ENCODE measurements at places on chromosomes 16 and 17.

DNA sequence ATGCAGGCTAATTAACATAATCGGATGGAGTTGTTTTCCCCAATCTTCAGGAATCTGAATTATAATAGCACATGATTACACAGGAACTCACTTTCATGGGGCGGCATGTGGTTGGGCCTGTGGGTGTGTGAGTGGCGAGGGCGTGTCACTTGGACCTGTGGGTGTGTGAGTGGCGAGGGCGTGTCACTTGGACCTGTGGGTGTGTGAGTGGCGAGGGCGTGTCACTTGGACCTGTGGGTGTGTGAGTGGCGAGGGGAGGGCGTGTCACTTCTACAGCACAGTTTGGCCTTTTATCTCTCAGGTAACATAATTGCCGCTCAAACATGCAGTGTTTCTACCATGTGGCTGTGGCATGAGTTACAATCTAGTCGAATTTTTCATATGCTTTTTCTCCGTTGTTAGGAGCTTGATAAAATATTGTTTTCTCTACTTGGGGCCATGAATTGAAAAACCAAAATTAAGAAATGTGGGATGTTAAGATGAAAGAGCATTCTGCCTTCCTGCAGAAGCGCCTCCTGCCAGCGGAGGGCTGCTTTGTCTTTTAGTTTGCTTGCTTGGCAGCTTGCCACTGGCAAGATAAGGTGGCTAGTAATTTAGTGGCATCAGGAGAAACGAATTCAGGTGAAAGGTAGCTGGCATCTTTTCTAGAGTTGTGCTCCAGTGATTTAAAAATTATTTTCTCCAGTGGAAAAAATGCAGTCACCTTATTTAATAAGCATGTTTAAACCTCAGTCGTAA lies 36.2 kb downstream of the USP10 start:
- H3K27ac ChIP-seq, result no peak overlapping the region
- DNase-seq, result no peak
- H3K27me3 ChIP-seq, result no peaks in the 10 kb centered on the region
- no peak overlapping the region for H3K4me3 ChIP-seq
- no peaks in the 10 kb centered on the region for H3K36me3 ChIP-seq

- H3K27ac ChIP-seq, result peak overlapping the region; percentile 80
- H3K4me1 ChIP-seq, result peaks cover 19% of the 10 kb centered on the region
- peak overlapping the region; percentile 46 for H3K4me3 ChIP-seq
- H3K36me3 ChIP-seq, result peaks cover 7% of the 10 kb centered on the region
Observed at GRCh38 chr16:3536271-3536731, 35.5 kb downstream of the CLUAP1 start.

DNA sequence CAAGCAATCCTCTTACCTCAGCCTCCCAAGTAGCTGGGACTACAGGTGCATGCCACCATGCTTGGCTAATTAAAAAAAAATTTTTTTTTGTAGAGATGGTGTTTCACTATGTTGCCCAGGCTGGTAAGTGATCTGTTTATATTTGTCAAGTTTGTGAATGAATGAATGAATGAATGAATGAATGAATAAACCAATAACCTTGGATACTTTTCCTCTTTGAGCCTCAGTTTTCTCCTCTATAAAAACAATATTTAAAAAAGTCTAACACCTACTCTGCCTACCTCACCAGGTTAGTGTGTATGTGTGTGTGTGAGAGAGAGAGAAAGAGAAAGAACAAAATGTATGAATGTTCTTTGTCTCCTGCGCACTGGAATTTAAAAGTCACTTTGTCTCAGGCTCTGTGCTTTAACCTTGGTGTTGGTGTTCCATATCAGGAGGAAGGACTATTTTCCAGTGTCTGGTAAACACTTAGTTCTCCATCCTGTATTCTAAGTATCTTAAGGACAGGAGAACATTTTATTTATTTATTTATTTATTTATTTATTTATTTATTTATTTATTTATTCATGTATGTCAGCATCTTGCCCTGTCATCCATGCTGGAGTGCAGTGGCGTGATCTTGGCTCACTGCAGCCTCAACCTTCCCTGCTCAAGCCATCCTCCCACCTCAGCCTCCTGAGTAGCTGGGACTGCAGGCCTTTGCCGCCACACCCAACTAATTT lies 27.1 kb downstream of the CHD9 start:
- H3K27me3 ChIP-seq, result no peaks in the 10 kb centered on the region
- H3K4me1 ChIP-seq, result peaks cover 49% of the 10 kb centered on the region
- H3K36me3 ChIP-seq, result no peaks in the 10 kb centered on the region
- no peak for DNase-seq
- no peak overlapping the region for H3K4me3 ChIP-seq

GRCh38 chr17:55272711-55273578 lies 8.2 kb downstream of the HLF start:
- H3K4me1 ChIP-seq, result peaks cover 91% of the 10 kb centered on the region
- H3K4me3 ChIP-seq, result peak overlapping the region; percentile 36

DNA sequence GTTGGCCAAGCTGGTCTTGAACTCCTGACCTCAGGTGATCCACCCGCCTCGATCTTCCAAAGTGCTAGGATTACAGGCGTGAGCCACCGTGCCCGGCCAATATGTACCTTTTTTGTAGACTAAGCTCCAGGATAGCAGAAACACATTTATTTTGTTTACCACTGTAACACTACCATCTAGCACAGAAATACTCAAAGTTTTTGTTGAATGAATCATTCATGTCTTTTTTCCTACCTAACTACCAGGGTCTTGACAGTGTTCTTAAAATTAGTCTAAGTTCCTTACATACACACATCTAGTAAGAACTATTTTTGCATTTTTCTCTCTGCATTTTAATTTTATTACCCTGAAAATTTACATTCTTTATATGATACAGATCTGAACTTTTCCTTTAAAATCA lies 44.4 kb downstream of the AKAP10 start:
- no peak for DNase-seq
- no peaks in the 10 kb centered on the region for H3K27me3 ChIP-seq
- no peaks in the 10 kb centered on the region for H3K4me1 ChIP-seq
- no peak overlapping the region for H3K4me3 ChIP-seq

GRCh38 chr16:2428051-2428783 lies 1.0 kb upstream of the CCNF start:
- H3K27ac ChIP-seq, result peak overlapping the region; percentile 65
- no peaks in the 10 kb centered on the region for H3K27me3 ChIP-seq
- no peak for DNase-seq
- H3K4me3 ChIP-seq, result peak overlapping the region; percentile 90
- H3K4me1 ChIP-seq, result peaks cover 16% of the 10 kb centered on the region

DNA sequence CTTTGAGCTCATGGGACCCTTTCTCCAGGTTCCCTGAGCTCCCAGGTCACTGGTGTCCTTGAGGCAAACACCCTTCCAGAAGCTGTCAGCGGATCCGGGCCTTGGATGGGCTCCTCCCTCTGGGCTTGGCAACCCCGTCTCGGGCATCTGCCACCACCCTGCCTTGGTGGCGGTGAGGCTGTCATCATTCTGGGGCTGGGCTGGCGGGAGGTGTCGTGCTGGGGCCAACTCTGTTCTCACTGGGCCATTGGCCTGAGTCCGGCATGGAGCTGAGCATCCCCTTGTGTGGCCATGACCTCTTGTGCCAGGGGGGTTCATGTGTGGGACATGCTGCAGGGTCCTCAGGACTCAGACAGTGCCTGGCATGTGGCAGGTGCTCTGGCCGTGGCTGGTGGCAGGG lies 197.6 kb downstream of the LAT start:
- no peaks in the 10 kb centered on the region for H3K36me3 ChIP-seq
- H3K27me3 ChIP-seq, result no peaks in the 10 kb centered on the region
- H3K4me1 ChIP-seq, result peaks cover 4% of the 10 kb centered on the region
- no peak overlapping the region for H3K4me3 ChIP-seq
- DNase-seq, result no peak
- no peak overlapping the region for H3K27ac ChIP-seq

DNA sequence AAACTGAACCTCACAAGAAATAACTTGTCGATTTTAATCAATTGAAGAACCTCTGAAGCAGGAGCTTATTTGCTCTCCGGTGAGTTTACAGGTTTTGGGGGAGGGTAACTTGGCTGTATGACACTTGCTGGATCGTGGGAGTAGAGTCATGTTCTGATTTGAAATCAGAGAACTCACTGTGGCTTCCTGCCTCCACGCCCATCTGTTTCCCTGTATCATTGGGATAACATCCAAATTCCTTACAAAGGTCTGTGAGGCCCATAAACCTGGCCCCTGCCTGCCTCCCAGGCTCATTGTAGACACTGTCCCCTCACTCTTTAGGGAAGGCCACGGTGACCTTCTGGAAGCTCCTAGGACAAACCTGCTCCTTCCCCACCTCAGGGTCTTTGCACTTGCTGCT lies 48.3 kb downstream of the C17orf67 start:
- DNase-seq, result no peak
- H3K4me1 ChIP-seq, result no peaks in the 10 kb centered on the region
- H3K27me3 ChIP-seq, result no peaks in the 10 kb centered on the region
- H3K4me3 ChIP-seq, result no peak overlapping the region

- H3K27ac ChIP-seq, result no peak overlapping the region
- no peaks in the 10 kb centered on the region for H3K36me3 ChIP-seq
- peaks cover 8% of the 10 kb centered on the region for H3K4me1 ChIP-seq
- no peak for DNase-seq
Observed at GRCh38 chr17:77569846-77570564, 388.5 kb upstream of the TNRC6C start.

DNA sequence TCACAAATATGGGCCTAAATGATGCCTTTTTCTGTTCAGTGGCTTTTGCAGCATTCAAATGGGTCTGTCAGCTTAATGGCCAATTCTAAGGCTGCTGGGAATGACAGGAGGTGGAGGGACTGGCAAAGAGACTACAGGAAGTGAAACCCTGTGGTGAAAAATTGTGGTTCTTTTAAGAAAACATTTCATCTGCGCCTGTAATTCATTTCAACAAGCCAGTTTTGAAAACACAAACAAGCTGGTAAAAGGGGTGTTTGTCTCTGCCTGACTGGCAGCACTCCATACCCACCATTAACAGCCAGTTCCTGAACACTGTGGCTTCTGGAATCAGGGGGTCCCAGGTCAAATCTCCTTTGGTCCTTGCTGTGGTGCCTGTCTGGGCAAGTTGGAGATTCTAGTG lies 3.6 kb upstream of the KDM8 start:
- H3K36me3 ChIP-seq, result no peaks in the 10 kb centered on the region
- no peaks in the 10 kb centered on the region for H3K27me3 ChIP-seq
- no peak for DNase-seq

DNA sequence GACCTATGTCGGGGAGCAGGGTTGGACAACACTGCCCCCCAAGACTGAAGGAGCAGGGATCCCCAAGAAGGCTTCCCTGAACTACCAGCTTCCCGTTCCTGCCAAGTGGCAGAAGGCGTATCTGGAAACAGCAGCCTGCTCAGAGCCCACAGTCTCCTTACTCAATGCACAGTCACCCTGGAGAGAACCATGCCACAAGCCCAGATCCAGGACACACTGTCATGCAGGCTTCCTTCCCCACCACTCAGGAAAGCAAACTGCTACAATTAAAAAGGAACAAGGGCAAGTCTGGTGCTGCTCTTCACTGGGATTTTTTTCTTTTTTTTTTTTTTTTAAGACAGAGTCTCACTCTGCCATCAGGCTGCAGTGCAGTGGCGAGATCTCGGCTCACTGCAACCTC lies 8.2 kb downstream of the WDR45B start:
- no peaks in the 10 kb centered on the region for H3K4me1 ChIP-seq
- H3K4me3 ChIP-seq, result no peak overlapping the region
- H3K27me3 ChIP-seq, result no peaks in the 10 kb centered on the region
- no peak overlapping the region for H3K27ac ChIP-seq

- no peak overlapping the region for H3K4me3 ChIP-seq
- no peaks in the 10 kb centered on the region for H3K4me1 ChIP-seq
- H3K27ac ChIP-seq, result no peak overlapping the region
Observed at GRCh38 chr16:57593021-57593420, 35.4 kb upstream of the ADGRG1 start.

- H3K36me3 ChIP-seq, result no peaks in the 10 kb centered on the region
- DNase-seq, result no peak
- no peak overlapping the region for H3K4me3 ChIP-seq
- peaks cover 4% of the 10 kb centered on the region for H3K4me1 ChIP-seq
- peaks cover 5% of the 10 kb centered on the region for H3K27me3 ChIP-seq
- no peak overlapping the region for H3K27ac ChIP-seq
Observed at GRCh38 chr16:3097266-3097665, 1.8 kb downstream of the ZSCAN10 start.

- H3K27me3 ChIP-seq, result peaks cover 6% of the 10 kb centered on the region
- no peaks in the 10 kb centered on the region for H3K36me3 ChIP-seq
Observed at GRCh38 chr16:2783581-2784357, 3.6 kb downstream of the PRSS33 start.

DNA sequence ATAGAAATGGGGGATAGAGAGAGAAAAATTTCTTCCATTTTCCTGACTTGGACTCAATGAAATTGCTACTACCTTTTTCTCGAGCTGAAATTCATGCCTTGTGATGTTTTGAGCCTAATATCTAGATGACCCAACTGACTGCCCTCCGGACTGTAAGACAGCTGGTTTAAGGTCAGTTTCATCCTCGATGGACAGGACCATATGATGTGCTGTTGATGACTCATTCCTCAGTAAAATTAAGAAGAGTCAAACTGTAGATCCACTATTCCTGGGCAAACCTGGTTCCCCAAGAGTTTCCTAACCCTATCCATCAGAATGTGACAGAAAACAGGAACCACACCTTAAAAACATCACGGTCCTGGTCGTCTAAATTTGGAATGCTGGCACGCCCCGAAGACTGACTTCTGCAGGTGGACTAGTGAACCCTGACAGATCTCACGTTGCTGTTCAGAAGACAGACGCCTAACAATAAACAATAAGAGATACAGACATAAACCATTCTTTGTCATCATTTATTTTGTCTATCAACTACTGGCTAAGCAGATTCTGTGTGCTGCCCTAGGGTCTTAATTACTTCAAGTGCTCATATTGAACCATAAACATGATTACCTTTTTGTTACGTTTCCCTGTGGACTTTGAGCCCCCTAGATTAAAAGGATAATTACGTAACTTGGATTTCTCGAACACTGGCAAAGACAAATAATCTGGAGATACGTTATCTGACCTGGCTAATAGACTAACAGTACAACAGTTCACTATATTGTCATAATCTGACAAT lies 45.1 kb upstream of the NOS2 start:
- H3K27ac ChIP-seq, result no peak overlapping the region
- no peaks in the 10 kb centered on the region for H3K27me3 ChIP-seq
- no peak overlapping the region for H3K4me3 ChIP-seq
- no peaks in the 10 kb centered on the region for H3K4me1 ChIP-seq

DNA sequence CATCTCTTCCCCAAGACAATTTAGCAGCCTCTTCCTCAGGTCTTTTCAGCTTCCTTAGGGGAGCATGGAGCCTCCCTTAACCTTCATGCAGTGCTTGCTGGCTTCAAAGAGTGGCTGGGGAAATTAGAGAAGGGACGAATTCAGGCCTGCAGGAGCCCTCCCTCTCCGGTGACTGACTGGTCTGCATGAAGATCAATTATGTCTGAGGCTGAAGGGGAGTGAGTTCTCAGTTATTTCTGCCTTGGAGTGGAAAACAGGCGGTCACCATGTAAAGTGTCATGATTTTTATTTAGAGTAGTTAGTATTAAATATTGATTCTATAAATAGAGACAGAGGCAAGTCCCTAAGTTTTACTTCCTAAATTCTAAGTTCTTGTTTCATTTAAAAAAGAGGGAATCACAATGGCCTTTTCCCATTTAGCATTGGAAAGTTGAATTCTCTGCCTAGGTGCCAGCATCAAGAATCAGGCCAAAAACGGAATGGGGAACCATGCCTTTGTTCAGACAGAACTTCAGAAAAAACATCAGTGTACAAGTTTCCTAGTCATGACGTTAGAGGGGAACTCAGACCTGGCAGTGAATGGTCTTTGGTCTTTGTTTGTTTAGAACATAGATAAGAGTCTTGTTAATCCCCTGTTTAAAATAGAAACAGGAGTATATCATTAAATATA lies 4.4 kb downstream of the GABARAPL2 start:
- no peaks in the 10 kb centered on the region for H3K27me3 ChIP-seq
- peak overlapping the region; percentile 54 for H3K27ac ChIP-seq
- no peak overlapping the region for H3K4me3 ChIP-seq
- H3K4me1 ChIP-seq, result peaks cover 30% of the 10 kb centered on the region
- DNase-seq, result no peak
- H3K36me3 ChIP-seq, result peaks cover 23% of the 10 kb centered on the region

Data from thoracic aorta (tissue), 2 donors.